ENCODE measurements at places on chromosomes 11 and 22. TPM values are rescaled to one million over a fixed set of nuclear protein-coding genes. Genes with fewer than 3 reads are reported as not detected.

The SUSD2 gene
- 123 TPM for total RNA-seq

The UBASH3B gene
- 6.7 TPM for total RNA-seq

The SESN3 gene
- 213 TPM for total RNA-seq

The ANGPTL5 gene
- total RNA-seq: not detected

The HTR3A gene
- total RNA-seq: 14.5 TPM

The TMEM45B gene
- 0.37 TPM for total RNA-seq

The IL18 gene
- not detected for total RNA-seq

The ZDHHC24 gene
- total RNA-seq: 11.5 TPM
